ENCODE measurements at places on chromosomes 2 and 18.
A peak's percentile ranks its signal among the peaks of the same experiment; 100 is the strongest.

- no peak for DNase-seq
Observed at GRCh38 chr2:32824070-32824809, 122.5 kb upstream of the LTBP1 start.

- DNase-seq = no peak
Observed at GRCh38 chr18:69718912-69719547, 228.6 kb downstream of the CD226 start.

DNA sequence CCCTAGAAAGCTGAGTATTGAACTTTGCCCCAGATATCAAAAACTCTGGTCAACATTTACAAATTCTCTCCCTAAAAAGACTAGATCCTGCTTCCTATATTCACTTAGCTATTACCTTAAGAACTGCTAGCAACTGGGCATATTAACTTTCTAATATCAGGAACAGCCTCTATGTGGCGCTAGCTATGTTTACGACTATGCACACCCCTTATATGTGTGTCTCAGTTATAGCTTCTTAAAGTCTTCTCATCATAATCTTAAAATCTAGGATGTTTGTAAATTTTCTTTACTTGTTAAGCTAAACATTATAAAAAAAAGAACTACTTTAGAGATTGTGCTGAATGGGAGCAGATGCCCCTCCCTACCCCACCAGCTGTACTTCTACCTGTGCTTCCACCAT is 1.7 kb upstream of the STAMBP start:
- DNase-seq = peak; percentile 38

- DNase-seq = no peak
Observed at GRCh38 chr2:165056564-165056963, 101.2 kb upstream of the SLC38A11 start.
